ENCODE measurements at places on chromosomes 2 and 18.

DNA sequence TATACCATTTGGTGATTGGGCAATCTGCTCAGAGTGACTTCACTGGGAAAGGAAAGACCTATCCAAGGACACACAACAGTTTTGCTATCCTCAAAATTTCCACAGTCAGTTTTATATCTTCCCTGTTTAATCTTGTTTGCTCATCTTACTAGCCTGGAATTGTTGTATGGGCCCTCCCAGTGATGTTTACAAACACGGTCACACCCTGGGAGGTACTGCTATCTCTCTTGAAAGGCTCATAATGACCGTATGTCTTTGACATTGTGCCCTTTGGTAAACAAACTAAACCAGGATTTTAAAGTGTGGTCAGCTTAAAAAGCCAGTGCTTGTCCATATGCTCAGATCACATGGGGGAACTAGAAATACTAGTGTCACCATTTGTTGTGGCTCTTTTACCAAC, 277.0 kb downstream of the CDH2 start:
- DNase-seq: no peak

GRCh38 chr18:75162467-75162866, 46.5 kb downstream of the PTGR3 start:
- DNase-seq: no peak

- DNase-seq: no peak
These were observed 85.0 kb upstream of the PPP1CB start for GRCh38 chr2:28666496-28667184.

- no peak for DNase-seq
These were observed 34.8 kb upstream of the MGAT5 start for GRCh38 chr2:134218930-134219658.

- DNase-seq: no peak
These were observed 168.7 kb downstream of the GLI2 start for GRCh38 chr2:120904379-120904778.

DNA sequence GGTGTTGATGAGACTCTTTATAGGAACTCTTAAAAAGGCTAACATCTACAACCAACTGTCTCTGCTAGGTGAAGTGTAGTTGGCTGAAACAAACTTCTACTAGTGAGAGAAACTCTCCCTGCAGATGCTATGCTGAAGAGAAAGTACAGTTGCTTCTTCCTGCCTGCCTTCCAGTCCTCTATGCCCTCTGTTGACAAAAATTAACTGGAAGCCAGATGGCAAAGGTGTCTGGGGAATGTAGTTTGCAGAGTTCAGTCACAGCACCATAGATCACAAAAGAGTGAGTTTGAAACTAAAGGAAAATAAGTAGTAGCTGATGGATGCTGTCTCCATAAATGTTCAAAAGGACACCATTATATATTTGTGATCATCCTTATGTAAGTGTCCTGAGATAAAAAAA, 958.8 kb upstream of the NRXN1 start:
- DNase-seq: no peak

- no peak for DNase-seq
These were observed 11.3 kb upstream of the VRK2 start for GRCh38 chr2:58035352-58035751.

GRCh38 chr2:240622531-240623235, 2.6 kb upstream of the GPR35 start:
- no peak for DNase-seq

DNA sequence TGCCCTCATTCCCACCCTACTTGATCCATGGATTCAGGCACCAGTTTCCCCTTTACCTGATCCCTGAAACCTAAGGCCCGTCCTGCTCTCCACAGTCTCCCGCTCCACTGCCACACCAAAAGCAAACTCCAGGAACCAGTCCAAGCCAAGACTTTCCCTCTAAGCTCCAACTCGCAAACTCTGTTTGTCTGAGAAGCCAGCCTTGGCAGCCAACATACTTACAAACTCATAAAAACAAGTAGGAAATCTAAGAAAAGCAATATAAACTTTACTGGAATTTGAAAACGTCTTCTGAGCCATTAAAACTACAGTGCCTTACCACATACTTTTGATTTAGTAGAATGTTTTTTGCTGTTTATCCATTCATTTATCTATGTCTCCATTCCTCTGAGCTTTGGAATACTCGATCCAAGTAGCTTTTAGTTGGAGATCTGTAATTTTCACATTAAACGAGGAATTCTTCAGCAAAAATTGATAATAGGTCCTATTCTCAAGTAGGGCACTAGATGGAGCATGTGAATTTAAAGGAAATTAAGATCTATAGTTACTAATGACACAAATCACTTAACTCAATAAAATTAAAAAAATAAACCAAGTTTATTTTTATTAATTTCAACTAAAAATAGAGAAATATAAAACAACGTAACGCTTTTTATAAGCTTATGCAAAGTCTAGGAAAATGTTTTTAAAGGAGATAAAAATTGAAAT, 199.7 kb downstream of the MYO3B start:
- DNase-seq: no peak

- no peak for DNase-seq
These were observed 26.6 kb upstream of the SPATS2L start for GRCh38 chr2:200279857-200280256.

- no peak for DNase-seq
These were observed 75.6 kb downstream of the ZBTB7C start for GRCh38 chr18:48333563-48333962.

DNA sequence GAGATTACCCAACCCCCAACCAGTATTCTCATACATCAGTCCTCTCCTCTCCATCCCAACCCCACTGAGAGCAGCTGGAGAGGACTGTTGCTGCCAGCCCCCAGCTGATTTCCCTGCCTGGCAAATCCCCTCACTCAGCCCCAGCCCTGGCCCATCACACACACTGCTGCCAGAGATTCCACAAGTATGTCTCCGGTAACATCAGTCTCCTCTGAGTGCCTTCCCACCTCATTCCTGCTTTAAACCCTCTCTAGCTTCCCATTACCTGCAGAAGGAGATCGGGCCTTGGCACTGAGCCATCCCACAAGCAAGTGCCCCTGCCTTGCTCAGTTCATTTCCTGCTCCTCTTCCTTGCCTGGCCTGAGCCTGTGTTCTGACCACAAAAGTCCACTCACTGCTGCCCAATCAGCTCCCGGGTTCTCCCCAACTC, 50.6 kb upstream of the ZFP36L2 start:
- no peak for DNase-seq

GRCh38 chr18:40326985-40327384, 1628.0 kb upstream of the PIK3C3 start:
- no peak for DNase-seq

- no peak for DNase-seq
These were observed 606 bp downstream of the AGBL5 start for GRCh38 chr2:27051902-27052645.

DNA sequence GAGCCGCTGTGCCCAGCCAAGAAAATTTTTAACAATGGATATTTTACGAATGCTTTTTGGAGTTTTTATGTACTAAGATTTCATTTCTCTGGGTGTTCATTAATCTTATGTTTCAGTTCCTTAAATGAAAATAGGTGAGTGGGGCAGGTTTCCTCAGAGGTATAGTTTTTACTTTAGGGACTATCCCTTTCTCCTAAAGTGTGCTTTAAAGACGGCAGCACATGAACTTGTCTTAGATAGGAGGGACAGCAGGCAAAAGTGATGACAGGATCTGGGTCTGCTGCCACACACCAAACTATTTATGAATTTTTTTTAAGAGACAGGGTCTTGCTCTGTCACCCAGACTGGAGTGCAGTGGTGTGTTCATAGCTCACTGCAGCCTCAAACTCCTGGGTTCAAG, 8.0 kb upstream of the REL start:
- DNase-seq: no peak

- no peak for DNase-seq
These were observed 34.9 kb downstream of the MEX3C start for GRCh38 chr18:51162617-51163016.

DNA sequence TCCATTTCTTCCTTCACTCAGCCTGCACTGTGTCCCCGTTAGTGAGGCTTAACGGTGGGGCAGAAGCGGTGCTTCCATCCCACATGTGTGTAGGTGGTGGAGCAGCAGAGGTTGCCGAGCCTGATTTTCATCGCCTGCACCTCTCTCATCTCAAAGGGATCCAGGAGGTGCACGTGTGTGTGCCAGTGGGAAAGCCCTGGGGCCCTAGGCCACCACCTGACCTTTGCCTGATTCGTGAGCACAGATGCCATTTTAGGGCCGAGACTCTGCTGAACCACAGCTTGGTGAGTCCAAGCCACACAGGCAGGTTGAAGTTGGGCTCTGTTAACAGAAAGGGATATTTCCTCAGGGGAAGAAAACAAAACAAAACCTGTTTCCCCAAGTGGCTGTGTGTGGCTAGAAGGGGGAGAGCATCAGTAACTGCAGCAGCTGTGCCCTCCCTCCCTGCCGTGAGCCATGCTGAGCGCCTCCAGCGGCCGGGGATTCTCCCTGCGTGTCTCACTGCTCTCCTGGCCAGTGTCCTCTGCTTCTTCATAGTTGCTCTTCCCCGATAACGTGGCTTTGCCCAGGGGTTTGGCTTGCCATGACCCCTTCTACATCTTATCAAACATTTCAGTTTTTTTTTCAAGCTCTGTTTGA, 81.5 kb downstream of the MAPRE2 start:
- no peak for DNase-seq

DNA sequence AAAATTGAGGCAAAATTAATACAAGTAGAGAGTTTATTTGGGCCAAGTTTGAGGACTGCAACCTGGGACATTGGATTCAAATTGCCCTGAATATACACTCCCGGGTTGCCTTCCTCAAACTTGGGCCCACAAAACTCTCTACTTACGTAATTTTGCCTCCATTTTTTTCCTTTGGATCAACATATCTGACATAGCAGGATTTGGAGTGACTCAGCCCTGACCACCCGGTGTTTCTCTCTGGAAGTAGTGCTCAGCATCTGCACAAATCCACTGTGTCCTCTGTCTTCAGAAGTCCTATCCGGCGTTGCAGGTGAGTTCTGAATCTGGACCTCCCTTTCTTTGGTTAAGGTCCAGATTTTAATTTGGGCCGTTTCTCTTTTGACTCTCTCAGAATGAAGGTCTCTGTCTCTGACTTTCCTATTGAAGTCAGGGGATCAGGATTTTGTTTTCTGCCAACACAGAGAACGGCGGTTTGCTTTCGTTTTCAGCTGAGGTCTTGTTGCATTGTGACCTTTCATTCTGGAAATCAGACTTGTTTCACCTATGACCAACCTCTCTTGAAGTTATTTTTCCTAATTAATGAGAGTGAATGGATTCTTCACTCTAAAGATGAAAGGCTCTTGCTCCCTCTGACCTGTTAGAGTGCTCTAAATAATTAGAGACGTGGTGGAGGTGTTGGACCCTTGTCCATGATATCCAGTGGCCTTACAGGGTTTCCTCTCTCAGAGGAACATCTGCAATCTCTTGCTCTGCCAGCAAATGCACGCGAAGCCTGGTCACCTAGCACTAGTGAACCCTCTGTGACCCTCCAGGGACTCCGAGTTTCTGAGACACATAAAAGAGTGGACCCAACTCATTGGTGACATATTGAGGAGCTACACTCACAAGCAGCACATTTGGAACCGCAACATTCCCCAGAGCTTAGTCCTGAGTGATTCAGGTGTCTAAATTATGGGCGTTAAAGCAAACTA, 13.6 kb downstream of the TCF23 start:
- no peak for DNase-seq

DNA sequence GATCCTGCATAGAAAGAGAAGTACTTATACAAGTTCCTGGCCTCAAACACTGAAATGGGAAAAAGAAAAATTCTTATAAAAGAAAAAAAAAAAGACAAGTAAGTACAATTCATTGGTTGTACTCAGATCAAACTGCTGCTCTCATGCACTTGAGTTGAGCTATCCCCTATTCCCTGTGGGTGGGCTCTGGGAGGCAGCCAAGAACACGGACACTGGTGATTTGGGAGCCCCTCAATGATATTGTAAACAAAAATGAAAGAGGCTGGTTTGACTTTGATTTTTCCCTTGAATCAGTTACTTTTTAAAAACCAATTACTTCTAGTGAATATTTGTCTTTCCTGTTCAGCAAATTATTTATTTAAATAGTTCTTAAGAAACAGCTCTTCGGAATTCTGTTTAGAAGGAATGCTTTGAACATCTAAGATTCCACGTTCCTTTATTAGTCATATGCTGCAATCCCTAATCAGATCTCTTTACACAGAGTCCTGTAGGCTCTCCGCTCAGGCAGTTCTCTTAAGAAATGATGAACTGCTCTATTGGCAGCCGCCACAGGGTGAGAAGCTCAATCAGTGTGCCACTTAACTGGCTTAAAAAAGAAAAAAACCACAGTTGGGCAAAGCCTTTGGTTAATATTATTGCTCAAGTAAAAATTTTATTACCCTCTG, 225.1 kb downstream of the TMEM182 start:
- no peak for DNase-seq

DNA sequence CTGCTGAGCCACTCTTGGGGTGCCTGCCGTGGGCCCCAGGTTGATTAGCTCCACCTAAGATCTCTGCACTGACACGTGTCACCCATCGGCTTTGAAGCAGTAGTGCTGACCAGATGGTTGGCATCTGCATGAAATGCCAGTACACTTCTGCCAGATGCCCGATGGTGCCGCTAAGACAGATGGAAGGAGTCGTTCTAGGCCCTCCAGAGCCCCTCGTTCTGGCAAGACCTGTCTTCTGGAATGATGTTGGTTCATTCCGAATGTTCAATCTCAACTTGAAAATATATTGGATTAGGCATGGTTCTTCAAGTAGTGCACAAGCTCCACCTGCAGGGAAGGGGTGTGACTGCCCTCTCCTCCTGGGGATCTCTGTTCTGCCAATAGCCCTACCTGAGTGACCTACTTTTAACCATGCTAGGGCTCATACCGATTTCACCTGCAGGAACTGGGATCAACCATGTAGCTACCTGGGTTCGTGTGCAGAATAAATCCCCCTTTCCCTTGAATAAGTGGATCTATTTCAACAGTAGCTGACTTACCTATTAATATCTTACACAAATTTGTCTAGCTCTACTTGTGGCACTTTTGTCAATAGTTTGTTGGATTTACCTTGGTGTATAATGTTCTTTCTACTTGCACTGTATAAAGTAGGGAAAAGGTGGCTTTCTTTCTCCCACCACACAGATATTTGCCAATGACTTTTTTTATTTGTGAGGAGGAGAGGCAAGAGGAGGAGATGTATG, 342.6 kb downstream of the CTNNA2 start:
- DNase-seq: no peak

DNA sequence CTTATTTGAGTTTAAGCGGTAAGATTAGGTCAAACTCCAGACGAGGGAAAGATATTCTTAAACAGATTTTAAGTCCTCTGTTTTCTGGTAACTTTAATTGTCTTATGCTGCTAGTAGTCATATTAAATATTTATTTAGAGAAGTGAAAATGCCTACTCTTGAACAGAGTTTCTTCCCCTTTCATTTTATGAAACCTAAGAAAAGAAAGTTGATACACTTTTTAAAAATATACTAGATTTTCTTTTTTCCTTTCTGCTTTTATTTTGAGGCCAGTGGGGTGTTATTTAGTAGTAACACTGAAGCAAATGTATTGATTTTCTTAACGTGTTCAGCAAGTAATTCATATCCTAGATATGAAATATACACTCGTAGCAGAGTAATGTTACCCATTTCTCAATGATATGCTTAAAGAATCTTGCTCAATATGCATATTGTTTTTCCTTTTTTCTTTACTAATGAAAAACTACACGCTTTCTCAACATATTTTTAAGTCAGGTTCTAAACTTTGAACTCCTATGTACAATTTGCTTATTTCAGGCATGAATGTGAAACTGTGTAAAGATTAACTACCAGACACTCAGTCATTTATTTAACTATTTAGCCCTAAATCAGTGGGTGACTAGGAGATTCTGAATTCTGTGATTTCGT, 691 bp downstream of the KYNU start:
- DNase-seq: no peak

GRCh38 chr2:239263231-239263630, 137.6 kb downstream of the HDAC4 start:
- no peak for DNase-seq
